ENCODE measurements at places on chromosomes 5 and 9. TPM values are rescaled to one million over a fixed set of nuclear protein-coding genes. Genes with fewer than 3 reads are reported as not detected.

HAVCR2 gene
- 2.2 TPM for total RNA-seq

RFX3 gene
- total RNA-seq = 16.7 TPM

FOXD4L3 gene
- total RNA-seq = not detected

GRCh38 chr5:107359916-107360234 lies 310.9 kb downstream of the EFNA5 start:
- DNase-seq = no peak

GRCh38 chr9:99184110-99184474 lies 37.6 kb downstream of the ALG2 start:
- DNase-seq = peak; percentile 7

GRCh38 chr9:131810351-131811170 lies 70.7 kb upstream of the RAPGEF1 start:
- DNase-seq = peak; percentile 4

GRCh38 chr5:137758715-137759306 lies 4.6 kb upstream of the HNRNPA0 start:
- no peak for DNase-seq

- DNase-seq = peak; percentile 60
Observed at GRCh38 chr5:135239453-135240282, 159.4 kb downstream of the MACROH2A1 start.

- DNase-seq = peak; percentile 80
Observed at GRCh38 chr5:150177721-150178120, 11.1 kb downstream of the CDX1 start.

DNA sequence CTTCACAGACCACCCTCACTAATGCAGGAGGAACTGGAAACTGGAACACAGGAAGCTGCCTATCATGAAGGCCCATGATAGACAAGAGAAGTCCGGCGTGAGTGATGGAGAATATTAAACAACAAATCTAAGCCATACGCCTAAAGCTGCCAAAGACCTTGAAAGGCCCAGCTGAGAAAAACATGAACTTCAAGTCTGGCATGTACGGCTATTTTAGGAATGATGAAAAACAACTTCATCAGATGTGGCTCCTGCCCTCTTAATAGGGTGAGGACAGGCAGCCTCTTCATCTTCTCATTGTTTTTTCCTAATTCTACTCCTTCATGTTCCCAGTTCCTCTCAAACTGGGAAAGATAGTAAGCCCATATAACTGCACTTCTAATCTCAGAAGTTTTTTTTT lies 20.3 kb downstream of the FBP1 start:
- DNase-seq = no peak

DNA sequence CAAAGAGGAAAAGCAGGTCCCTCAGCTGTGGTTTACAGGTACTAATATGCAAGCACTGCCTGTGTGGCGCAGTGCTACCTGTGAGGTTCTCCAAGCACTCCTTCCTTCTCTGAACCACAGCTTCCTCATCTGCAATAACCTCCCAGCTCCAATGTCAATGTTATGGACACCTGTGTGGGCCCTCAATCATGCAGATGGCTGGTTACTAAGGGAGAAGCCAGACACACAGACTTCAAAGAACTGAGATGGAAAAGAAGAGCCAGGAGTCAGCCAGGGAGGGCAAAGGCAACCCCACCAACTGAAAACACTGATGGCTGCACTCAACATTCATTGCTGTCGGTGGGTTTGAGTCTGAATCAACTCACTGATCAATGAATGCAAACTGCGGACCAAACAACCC lies 77.7 kb downstream of the NR6A1 start:
- no peak for DNase-seq
